ENCODE measurements at places on chromosomes 4 and X.

DNA sequence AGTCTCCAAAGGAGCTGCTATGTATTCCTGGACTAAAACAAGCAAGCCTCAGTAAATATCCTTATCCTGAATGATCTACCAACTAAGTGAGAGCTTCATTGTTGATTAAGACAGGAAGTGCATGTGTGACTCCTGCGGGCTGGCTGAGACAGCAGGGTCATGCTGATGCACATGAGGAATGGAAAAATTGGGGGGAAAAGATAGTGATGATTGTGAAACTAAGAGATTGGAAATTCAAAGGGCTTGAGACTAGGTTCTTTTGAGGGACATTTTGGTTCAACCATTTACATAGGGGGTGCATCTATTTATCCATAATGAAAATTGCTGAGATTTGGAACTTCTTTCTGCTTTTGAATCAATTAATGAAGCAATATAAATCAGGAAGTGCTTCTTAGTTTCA is 61.1 kb upstream of the C1QTNF7 start:
- H3K27ac ChIP-seq = no peak overlapping the region
- no peaks in the 10 kb centered on the region for H3K4me1 ChIP-seq
- no peaks in the 10 kb centered on the region for H3K27me3 ChIP-seq
- peak; percentile 25 for DNase-seq

DNA sequence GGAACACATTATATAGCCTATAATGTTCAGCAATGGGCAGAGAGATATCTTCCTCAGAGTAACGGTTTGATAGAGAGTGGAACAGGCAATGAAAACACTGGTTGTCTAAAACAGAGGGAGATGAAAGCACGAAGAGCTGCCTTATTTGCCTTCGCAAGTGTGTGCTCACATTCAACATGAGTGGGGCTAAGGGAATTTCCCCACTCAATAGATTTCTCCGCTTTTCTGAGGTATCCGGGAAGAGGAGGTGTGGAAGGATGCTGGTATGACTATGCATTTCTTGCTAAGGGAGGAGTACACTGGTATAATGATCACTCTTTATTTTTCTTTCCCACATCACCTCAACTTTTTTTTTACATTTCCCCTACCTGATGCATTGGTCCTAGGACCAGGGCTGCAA is 7.8 kb upstream of the GPR82 start:
- no peaks in the 10 kb centered on the region for H3K36me3 ChIP-seq
- no peak for DNase-seq
- H3K27me3 ChIP-seq = no peaks in the 10 kb centered on the region

- H3K27me3 ChIP-seq = no peaks in the 10 kb centered on the region
- H3K4me3 ChIP-seq = no peak overlapping the region
- no peaks in the 10 kb centered on the region for H3K4me1 ChIP-seq
- no peak for DNase-seq
- no peak overlapping the region for H3K27ac ChIP-seq
- no peaks in the 10 kb centered on the region for H3K36me3 ChIP-seq
Measured at GRCh38 chr4:80918004-80918403, 112.5 kb upstream of the BMP3 start.

DNA sequence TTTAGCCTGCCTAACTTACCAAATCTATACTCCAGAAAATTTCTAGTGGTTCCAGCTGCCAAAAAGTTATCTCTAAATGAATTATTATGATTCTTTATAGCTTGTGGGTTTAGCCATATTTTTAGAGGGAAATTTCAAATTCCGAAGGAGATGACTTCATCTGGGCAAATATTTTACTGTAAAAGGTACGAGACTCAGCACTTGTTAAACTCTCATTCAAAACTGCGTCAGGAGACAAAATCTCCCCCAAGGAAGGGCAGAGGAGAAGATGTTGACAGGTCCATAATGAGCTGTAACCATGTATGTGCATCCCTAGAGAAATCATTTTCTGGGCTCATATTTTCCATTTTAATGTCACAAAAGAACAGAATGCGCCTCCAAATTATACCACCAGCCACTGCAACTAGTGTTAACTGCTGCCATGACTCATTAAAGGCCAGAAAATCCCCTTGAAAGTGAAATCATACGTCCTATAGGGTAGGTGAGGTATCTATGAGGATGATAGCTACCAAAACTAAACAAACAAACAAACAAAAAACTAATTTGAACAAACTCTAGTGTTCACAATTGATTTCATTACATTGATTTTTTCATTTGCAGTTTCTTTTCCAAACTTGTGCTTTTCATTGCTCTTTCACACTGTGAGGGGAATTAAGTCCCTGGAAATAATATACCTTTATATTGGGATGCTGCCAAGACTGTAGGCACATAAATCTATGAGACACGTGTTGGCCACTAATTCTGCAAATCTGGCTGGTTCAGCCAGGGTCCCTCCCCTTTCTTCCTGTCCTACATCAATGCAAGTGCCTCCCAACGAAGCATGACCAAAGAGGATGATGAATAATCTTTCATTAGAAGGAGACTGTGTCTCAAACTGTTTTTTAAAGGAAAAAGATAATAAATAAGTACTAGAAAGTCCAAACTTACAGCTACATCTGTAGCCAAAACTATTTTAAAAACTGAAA is 85.8 kb downstream of the ARHGAP6 start:
- no peaks in the 10 kb centered on the region for H3K36me3 ChIP-seq
- H3K27ac ChIP-seq = no peak overlapping the region
- H3K27me3 ChIP-seq = no peaks in the 10 kb centered on the region
- H3K4me1 ChIP-seq = no peaks in the 10 kb centered on the region

DNA sequence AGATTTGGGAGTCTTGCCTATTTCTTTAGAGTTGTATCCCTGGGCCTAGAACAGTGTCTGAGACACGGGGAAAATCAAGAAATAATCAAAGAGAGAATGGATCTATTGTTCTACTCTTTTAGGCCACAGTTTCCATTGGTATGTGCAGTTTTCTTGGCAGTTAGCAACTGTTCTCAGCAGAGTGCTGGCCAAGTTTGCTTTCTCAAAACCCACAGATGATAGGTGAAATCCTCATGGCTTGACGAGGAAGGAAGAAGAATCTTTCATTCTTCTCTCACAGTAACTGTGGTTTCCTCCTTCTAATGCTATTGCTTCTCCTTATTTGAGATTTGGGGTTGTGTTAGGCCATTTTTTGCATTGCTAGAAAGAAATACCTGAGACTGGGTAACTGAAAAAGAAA is 42.2 kb downstream of the AGA start:
- no peaks in the 10 kb centered on the region for H3K36me3 ChIP-seq
- H3K4me1 ChIP-seq = no peaks in the 10 kb centered on the region
- H3K27ac ChIP-seq = no peak overlapping the region
- no peak overlapping the region for H3K4me3 ChIP-seq

DNA sequence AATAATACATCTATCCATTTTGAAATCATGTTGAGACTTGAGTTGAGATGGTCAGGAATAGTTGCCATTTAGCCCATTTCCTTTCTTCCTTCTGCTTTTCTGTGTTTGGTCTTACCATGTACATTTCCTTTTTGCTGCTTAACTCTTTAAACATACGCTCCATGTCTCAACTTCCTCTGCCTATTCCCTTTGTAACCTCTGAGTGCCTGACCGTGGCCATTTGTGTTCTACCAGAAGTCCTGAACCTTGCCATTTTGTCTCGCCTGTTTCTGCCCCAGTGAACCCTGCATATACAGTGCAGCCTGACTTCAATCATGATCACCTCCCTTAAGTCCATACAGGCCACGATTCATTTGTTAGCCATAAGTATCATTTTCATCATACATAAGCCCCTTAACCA is 169.0 kb downstream of the RAPGEF2 start:
- H3K27ac ChIP-seq = peak overlapping the region; percentile 3
- DNase-seq = no peak
- H3K4me1 ChIP-seq = no peaks in the 10 kb centered on the region
- no peak overlapping the region for H3K4me3 ChIP-seq

DNA sequence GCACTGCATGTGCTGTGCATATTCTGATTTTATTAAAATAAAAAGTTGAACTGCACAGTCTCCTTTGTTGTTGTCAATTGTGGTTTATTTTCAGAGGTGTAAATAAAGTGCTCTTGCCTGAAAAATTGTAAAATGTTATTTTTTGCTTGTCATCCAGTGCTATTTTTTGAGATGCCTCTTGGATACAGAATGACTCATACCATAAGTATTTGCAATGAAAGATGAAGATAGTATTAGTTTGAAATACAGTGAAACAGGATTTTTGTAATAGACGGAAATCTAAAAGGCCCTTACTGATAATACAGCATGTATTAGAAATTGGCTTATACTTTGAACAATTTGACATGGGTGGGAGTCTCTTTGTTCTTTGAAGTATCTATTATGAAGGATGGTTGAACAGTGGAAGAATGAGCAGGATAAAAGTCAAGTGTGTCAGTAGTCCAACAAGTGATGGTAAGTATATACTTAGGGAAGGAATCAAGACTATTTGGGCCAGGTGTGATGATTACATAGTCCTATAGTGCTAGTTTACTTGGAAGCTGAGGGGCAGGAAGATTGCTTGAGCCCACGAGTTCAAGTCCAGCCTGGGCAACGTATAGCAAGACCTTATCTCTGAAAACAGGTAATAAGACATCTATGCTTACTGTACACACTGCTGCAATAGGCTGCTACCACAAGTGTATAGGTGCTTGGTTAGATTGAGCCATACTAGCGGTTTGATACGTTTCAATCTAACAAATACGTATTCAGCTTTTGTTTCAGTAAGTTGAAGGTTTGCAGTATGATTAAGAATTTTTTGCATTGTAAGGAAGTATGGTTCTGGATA is 16.4 kb downstream of the DDX3X start:
- no peak overlapping the region for H3K27ac ChIP-seq
- H3K4me3 ChIP-seq = no peak overlapping the region
- H3K36me3 ChIP-seq = peaks cover 54% of the 10 kb centered on the region
- no peaks in the 10 kb centered on the region for H3K27me3 ChIP-seq
- no peaks in the 10 kb centered on the region for H3K4me1 ChIP-seq

GRCh38 chrX:141673946-141674345 is 24.6 kb downstream of the SPANXD start:
- H3K27me3 ChIP-seq = no peaks in the 10 kb centered on the region
- H3K4me3 ChIP-seq = no peak overlapping the region
- no peak for DNase-seq

DNA sequence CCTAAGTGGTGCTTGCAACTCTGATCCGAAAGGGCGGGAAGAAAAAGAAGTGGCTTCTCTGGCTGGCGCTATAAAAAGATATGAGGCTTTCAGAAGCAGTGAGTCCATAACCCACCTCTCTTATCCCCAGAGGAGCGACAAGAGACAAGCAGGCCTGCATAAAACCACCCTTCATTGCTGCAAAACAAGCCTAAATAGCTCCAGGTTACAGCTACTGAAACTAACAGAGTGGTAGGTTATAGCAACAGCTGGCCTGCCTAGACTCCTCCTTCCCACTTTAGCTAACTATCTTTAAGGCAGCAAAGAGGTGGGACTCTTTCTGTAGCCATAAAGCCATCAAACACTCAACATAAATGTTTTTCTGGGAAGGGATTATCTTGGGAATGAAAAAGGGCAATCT is 245.0 kb upstream of the GPR101 start:
- DNase-seq = no peak
- no peaks in the 10 kb centered on the region for H3K4me1 ChIP-seq
- no peak overlapping the region for H3K4me3 ChIP-seq
- no peaks in the 10 kb centered on the region for H3K27me3 ChIP-seq
- H3K27ac ChIP-seq = no peak overlapping the region

DNA sequence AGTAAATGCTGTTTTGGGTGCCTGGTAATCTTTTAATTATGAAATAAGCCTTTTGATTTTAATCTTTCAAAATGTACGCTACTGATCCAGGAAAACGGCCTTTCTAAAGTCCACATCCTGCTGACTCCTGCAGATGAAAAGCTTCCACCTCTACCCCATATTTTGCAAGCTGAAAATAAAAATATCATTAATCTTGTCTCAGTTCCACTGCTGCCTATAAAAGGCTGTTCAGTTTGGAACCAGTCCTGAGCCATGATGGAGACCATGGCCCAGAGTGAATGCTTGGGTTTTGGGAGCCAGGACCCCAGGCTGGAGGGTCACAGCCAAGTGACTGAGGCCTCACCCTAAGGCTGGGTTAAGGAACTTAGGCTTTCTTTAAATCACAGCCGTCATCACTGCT is 110.8 kb downstream of the AFF1 start:
- peaks cover 86% of the 10 kb centered on the region for H3K4me1 ChIP-seq
- no peak for DNase-seq
- peak overlapping the region; percentile 77 for H3K27ac ChIP-seq
- no peaks in the 10 kb centered on the region for H3K27me3 ChIP-seq

DNA sequence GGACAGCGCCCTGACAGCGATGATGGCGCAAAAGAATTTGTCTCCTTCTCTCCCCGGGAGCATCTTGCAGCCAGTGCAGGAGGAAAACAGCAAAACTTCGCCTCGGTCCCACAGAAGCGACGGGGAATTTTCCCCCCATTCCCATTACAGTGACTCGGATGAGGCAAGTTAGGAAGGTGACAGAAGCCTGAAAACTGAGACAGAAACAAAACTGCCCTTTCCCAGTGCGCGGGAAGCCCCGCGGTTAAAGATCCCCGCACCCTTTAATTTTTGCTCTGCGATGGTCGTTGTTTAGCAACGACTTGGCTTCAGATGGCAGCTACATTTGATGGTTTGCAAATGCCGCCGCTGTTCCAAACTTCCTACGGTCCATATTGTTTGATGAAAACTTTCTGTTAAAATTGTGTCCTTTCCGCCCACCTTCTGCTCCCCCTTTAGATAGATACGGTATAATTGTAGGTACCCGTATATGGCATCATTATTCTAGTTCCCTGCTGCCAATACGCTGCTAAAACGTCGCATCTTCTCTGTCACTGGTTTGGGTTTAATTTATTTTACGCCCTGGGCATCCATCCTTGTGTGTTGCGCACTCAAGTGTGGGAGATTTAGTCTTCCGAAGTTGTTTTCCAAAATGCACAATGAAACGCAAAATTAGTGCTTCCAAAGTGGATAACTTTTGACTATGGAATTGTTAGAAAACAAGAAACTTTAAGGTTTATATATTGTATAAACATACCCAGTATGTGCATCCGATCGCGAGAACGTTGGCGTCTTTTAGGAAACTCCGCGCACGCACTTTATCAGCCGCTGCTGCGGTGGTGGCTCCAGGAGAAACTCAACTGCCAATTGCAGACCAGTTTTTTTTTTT is 1.5 kb downstream of the ATOH1 start:
- no peak for DNase-seq
- peaks cover 18% of the 10 kb centered on the region for H3K4me1 ChIP-seq

GRCh38 chr4:138438608-138439007 is 196.5 kb upstream of the SLC7A11 start:
- H3K4me1 ChIP-seq = peaks cover 7% of the 10 kb centered on the region
- no peaks in the 10 kb centered on the region for H3K27me3 ChIP-seq
- DNase-seq = no peak
- H3K27ac ChIP-seq = no peak overlapping the region
- H3K36me3 ChIP-seq = no peaks in the 10 kb centered on the region

- no peaks in the 10 kb centered on the region for H3K27me3 ChIP-seq
- DNase-seq = no peak
- no peak overlapping the region for H3K27ac ChIP-seq
- no peak overlapping the region for H3K4me3 ChIP-seq
- no peaks in the 10 kb centered on the region for H3K36me3 ChIP-seq
- no peaks in the 10 kb centered on the region for H3K4me1 ChIP-seq
Measured at GRCh38 chr4:183053681-183054080, 45.4 kb upstream of the WWC2 start.

Data from tibial artery (tissue), 4 donors.